ENCODE measurements at places on chromosomes 7 and 10. TPM values are rescaled to one million over a fixed set of nuclear protein-coding genes. Genes with fewer than 3 reads are reported as not detected.
A peak's percentile ranks its signal among the peaks of the same experiment; 100 is the strongest.

Gene POR
- 106 TPM for total RNA-seq

DNA sequence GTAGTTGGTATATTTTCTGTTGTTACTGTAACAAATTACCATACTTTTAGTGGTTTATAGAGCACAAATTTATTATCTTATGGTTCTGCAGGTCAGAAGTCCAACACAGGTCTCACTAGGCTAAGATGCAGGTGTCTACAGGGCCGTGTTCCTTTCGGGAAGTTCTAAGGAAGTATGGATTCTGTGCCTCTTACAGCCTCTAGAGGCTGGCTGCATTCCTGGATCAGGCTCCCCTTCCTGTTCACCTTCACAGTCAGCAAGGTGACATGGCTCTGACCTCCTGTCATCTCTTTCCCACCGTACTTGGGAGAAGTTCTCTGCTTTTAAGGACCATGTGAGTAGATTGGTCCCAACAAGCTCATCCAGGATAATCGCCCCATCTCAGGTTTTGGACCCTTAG lies 37.3 kb downstream of the BMPR1A start:
- H3K36me3 ChIP-seq, result no peaks in the 10 kb centered on the region
- no peak for DNase-seq
- no peak overlapping the region for H3K4me3 ChIP-seq
- peaks cover 7% of the 10 kb centered on the region for H3K4me1 ChIP-seq
- H3K27me3 ChIP-seq, result no peaks in the 10 kb centered on the region

GRCh38 chr7:90705391-90706071 lies 109.4 kb downstream of the CDK14 start:
- no peak overlapping the region for H3K4me3 ChIP-seq
- peaks cover 5% of the 10 kb centered on the region for H3K36me3 ChIP-seq
- H3K4me1 ChIP-seq, result peaks cover 15% of the 10 kb centered on the region
- H3K27me3 ChIP-seq, result no peaks in the 10 kb centered on the region
- H3K27ac ChIP-seq, result no peak overlapping the region

Gene CYP2C18
- total RNA-seq, result not detected

DNA sequence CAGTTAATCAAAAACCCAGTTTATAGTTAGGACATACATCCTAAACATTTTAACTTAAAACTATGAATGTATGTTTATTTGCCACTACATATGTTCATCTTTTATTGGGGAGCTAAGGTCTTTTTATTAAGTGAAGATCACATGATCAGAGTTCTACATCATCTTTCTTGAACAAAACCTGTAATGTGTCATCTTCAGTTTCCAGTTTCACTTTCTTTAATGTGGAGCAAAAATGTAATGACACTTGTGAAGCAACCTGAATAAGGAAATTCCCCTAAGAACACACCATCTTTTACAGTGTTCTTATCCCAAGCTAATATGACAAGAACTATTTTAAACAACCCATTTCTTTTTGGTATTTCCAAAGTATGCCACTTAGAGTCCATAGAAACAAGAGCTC lies 166.7 kb upstream of the BET1 start:
- peaks cover 5% of the 10 kb centered on the region for H3K4me1 ChIP-seq
- H3K36me3 ChIP-seq, result no peaks in the 10 kb centered on the region
- no peak for DNase-seq
- no peaks in the 10 kb centered on the region for H3K27me3 ChIP-seq

DNA sequence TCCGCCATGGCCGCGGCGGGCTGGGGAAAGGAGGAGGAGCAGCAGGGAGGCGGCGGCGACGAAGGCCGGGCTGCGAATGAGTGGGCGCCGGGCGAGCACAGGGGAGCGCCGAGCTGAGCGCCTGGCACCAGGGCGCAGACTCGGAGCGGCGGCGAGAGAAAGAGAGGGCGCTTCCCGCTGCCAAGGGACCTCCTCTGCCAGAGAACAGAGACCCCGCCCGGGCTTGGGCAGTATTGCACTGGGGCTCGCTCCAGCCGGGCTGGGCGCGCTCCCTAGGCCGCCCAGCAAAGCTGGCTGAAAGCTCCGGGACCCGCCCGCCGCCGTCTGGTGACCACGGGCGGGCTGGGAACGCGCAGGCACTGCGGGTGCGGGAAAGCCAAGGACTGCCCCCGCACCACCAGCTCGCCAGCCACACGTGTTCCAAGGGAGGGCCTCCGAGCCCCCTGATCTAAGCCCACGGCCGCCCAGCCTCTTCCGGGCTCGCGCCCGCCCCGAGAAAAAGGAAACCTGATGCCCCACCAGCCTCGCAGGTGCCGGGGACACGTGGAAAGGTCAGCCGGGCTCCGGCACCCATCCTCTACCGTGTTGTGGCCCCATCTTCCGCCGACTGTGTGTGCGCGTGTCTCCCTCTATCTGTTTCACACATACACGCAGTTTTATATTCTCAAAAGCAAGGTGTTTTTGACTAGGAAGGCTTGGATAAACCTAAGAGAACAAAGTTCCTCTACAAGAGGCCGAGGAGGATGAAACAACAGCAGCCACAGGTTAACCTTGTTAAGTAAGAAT lies at the start of gene CCDC6:
Gene CCDC6, minus strand, starts transcription at position 140 of the 786 bp plus-strand sequence. Its CDS starts 132 bp downstream, at position 8.
- H3K27ac ChIP-seq, result peak within 1 kb of the TSS; percentile 70
- DNase-seq, result peak; percentile 89
- no peaks in the 10 kb centered on the region for H3K27me3 ChIP-seq
- H3K36me3 ChIP-seq, result no peaks in the 10 kb centered on the region

- no peak for DNase-seq
- no peaks in the 10 kb centered on the region for H3K36me3 ChIP-seq
- no peaks in the 10 kb centered on the region for H3K27me3 ChIP-seq
- no peak overlapping the region for H3K4me3 ChIP-seq
- no peaks in the 10 kb centered on the region for H3K4me1 ChIP-seq
Observed at GRCh38 chr10:131090761-131091661, 220.5 kb downstream of the TCERG1L start.

- H3K4me3 ChIP-seq, result no peak overlapping the region
- no peaks in the 10 kb centered on the region for H3K36me3 ChIP-seq
- no peaks in the 10 kb centered on the region for H3K27me3 ChIP-seq
- no peak for DNase-seq
- H3K27ac ChIP-seq, result no peak overlapping the region
Observed at GRCh38 chr10:51257511-51258248, 183.4 kb downstream of the PRKG1 start.

GRCh38 chr7:50682573-50682972 lies 100.1 kb downstream of the GRB10 start:
- H3K27ac ChIP-seq, result no peak overlapping the region
- H3K4me1 ChIP-seq, result no peaks in the 10 kb centered on the region
- H3K36me3 ChIP-seq, result no peaks in the 10 kb centered on the region
- no peak for DNase-seq
- H3K4me3 ChIP-seq, result no peak overlapping the region

Gene UPK3BL2
- total RNA-seq, result 2.8 TPM

Gene NMT2
- 22.9 TPM for total RNA-seq

Gene HABP2
- not detected for total RNA-seq

DNA sequence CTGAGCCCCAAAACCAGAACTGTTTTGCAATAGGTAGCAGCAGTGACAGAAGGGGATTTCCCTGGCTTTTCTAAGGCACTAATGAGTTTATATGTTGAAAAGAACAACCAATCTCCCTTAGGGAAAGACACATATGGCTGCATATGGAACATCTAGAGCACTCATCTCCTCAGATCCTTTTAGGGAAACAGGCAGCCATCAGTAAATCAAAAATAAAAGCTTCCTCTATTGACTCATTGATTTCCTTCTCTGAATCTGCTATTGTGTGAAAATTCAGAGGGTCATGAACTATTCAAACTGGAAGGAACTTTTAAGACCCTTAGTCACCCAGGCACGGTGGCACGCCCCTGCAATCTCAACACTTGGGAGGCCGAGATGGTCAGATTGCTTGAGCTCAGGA lies 110.9 kb upstream of the NANOS1 start:
- H3K27me3 ChIP-seq, result no peaks in the 10 kb centered on the region
- no peak for DNase-seq
- H3K4me3 ChIP-seq, result no peak overlapping the region
- H3K36me3 ChIP-seq, result no peaks in the 10 kb centered on the region
- H3K27ac ChIP-seq, result no peak overlapping the region

Gene HIPK2
- total RNA-seq, result 17.2 TPM

GRCh38 chr10:84336406-84337090 lies 8.2 kb downstream of the CCSER2 start:
- H3K27me3 ChIP-seq, result no peaks in the 10 kb centered on the region
- no peak overlapping the region for H3K27ac ChIP-seq
- no peak overlapping the region for H3K4me3 ChIP-seq
- H3K36me3 ChIP-seq, result no peaks in the 10 kb centered on the region
- no peaks in the 10 kb centered on the region for H3K4me1 ChIP-seq

- H3K4me3 ChIP-seq, result peak overlapping the region; percentile 63
- peak; percentile 29 for DNase-seq
- H3K27me3 ChIP-seq, result no peaks in the 10 kb centered on the region
Observed at GRCh38 chr7:3300221-3300650, 816 bp upstream of the SDK1 start.

Gene OR13A1
- not detected for total RNA-seq

Gene HOXA4
- 5.3 TPM for total RNA-seq

- DNase-seq, result no peak
- no peaks in the 10 kb centered on the region for H3K36me3 ChIP-seq
- peak overlapping the region; percentile 26 for H3K27ac ChIP-seq
- peaks cover 24% of the 10 kb centered on the region for H3K4me1 ChIP-seq
Observed at GRCh38 chr7:44132039-44132438, 8.7 kb upstream of the POLD2 start.

Gene CLDN4
- total RNA-seq, result 0.08 TPM

GRCh38 chr7:89503281-89503680 lies 651.0 kb upstream of the STEAP1 start:
- no peak overlapping the region for H3K4me3 ChIP-seq
- H3K27me3 ChIP-seq, result no peaks in the 10 kb centered on the region
- H3K27ac ChIP-seq, result no peak overlapping the region
- no peaks in the 10 kb centered on the region for H3K4me1 ChIP-seq

DNA sequence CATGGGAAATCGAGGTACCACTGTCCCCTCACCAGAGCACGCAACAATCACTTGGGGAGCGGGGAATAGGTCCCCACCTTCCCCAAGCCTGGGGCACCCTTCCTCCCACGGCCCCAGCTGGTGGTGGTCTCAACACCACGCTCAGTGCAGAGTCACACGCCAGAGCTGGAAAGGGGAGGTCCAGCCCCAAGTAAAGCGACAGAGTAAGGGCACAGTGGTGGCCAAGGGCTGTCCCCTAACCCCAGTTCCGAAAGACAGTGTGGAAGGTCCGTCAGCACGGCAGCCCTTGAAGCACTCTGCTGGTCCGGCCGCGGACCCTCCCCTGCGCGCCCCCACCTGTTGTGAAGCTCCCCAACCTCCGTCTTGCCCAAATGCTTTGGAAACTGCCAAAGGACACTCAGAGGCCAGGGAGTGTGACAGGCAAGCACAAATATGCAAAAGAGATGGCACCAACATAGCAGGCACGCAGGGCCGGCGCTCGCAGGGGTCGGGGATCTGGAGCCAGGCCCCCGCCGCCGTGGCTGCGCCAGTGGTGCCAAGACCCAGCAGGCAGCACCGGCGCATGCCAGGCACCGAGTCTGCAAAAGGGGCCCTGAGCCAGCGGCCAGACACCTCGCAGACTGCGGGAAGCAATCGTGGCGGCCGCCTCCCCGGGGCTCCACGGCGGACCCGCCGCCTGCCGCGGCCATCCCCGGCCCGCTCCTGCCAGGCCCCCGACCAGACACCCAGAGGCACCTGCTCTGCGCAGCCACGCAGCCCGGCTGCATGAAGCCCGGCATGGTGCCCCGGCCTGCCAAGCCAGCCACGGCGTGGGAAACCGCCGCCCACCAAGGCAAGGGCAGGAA lies 51.6 kb upstream of the SRRM3 start:
- no peaks in the 10 kb centered on the region for H3K27me3 ChIP-seq
- no peak overlapping the region for H3K4me3 ChIP-seq
- H3K36me3 ChIP-seq, result no peaks in the 10 kb centered on the region
- H3K27ac ChIP-seq, result no peak overlapping the region
- DNase-seq, result no peak
- H3K4me1 ChIP-seq, result no peaks in the 10 kb centered on the region

GRCh38 chr7:45593121-45593541 lies 19.0 kb downstream of the ADCY1 start:
- H3K36me3 ChIP-seq, result no peaks in the 10 kb centered on the region
- no peak for DNase-seq
- no peak overlapping the region for H3K4me3 ChIP-seq
- H3K27me3 ChIP-seq, result peaks cover 57% of the 10 kb centered on the region

Gene OLAH
- not detected for total RNA-seq

GRCh38 chr7:44853391-44853790 lies 5.5 kb upstream of the H2AZ2 start:
- no peak overlapping the region for H3K4me3 ChIP-seq
- no peak for DNase-seq
- H3K27ac ChIP-seq, result no peak overlapping the region
- H3K4me1 ChIP-seq, result peaks cover 9% of the 10 kb centered on the region

- H3K4me1 ChIP-seq, result peaks cover 8% of the 10 kb centered on the region
- no peak overlapping the region for H3K27ac ChIP-seq
- DNase-seq, result no peak
Observed at GRCh38 chr7:44983742-44984477, 5.1 kb upstream of the MYO1G start.

DNA sequence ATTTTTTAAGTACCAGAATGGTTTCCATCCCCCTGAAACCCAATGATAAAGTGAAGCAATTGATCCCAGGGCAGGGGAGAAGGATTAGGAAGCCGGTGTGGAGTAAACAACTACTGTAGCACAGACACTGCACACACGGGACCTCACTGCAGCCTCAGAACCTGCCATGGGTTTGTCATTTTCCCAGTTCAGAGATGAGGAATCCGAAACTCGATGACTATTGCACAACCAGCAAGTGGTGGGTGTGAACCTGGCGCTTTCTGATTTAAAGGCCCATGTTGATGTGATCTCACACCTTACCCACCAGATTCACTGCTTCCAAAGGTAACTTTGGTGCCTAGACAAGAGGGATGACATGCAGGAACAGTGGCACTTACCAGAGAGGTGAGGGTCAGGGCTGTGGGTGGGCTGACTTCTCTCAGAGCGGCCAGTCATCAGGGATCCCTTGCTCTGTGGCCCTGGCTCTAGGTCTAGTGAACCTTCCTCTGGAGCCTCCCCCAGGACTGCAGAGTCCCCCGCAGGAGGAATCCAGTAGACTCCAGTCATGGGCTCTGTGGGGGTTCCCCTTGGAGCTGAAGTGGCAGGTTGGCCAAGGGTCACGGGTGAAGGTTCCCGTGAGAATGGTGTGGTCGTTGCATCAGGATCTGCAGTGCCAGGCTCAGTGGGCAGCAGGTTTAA lies 62.8 kb downstream of the PKD1L1 start:
- no peaks in the 10 kb centered on the region for H3K27me3 ChIP-seq
- H3K36me3 ChIP-seq, result no peaks in the 10 kb centered on the region
- no peak for DNase-seq
- H3K4me3 ChIP-seq, result no peak overlapping the region
- H3K4me1 ChIP-seq, result peaks cover 12% of the 10 kb centered on the region

Gene C10orf53
- total RNA-seq, result not detected

Gene TNS3
- total RNA-seq, result 65.1 TPM

DNA sequence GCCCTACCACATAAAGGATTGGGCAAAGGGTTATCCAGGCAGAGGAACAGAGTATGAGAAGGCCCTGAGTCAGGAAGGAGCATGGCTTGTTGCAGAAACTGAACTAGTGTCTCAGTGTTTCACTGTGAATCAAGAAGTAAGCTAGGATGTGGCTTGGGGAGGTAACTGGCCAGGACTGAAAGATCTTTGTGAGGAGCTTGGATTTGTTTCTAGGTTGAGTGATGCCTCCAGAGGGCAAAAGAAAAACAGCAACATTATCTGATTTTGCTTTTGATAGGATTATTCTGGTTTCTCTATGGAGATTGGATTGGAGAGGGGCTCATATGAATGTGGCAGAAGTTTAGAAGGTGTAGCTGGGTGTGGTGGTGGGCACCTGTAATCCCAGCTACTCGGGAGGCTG lies 137.9 kb upstream of the HDAC9 start:
- H3K4me3 ChIP-seq, result no peak overlapping the region
- no peaks in the 10 kb centered on the region for H3K27me3 ChIP-seq
- H3K36me3 ChIP-seq, result no peaks in the 10 kb centered on the region
- no peaks in the 10 kb centered on the region for H3K4me1 ChIP-seq
- no peak for DNase-seq
- no peak overlapping the region for H3K27ac ChIP-seq
